ENCODE measurements at places on chromosomes 1 and 21.

DNA sequence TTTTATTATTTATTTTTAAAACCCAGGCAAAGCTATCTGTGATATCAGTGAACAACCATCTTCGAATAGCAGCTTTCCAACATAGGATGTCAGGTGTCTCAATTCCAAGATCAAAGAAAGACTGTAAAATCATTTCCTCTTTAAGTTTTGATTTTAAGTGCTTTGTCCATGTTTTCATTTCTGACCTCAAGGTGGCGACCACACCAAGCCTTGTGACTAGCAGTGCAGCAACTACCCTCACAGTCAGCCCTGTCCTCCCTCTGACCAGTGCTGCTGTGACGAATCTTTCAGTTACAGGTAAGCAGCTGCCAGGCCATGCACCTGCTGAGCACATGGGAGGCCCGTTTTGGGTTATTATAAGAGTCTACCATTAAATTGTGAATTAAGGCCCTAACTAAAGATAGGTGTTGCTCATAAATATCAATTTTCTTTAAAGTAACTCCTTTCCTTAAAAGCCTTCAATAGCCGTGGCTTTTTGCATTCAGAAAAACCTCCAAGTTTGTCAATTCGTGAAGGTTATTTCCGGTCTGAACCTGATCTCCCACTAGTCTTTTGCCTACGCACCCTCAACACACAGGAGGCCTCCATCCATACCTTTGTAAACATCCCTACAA, 117.0 kb downstream of the CD247 start:
- peak; percentile 54 for DNase-seq

DNA sequence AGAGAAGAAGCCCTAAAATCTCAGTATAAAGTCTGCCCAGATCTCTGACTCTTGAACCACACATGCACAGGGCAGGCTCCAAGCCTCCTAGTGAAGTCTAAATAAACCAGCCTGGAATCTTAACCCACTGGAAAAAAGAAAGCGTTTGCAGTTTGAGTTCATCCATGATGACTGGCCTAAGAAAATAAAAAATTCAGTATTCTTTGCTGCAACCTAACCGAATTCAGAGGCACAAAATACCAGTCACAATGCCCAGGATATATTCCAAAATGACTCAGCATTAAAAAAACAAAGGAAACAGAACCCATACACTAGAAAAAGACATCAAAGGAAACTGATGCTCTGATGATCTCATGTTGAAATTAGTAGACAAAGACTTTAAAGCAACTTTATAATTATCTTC, 269.2 kb downstream of the SDCCAG8 start:
- peak; percentile 31 for DNase-seq

DNA sequence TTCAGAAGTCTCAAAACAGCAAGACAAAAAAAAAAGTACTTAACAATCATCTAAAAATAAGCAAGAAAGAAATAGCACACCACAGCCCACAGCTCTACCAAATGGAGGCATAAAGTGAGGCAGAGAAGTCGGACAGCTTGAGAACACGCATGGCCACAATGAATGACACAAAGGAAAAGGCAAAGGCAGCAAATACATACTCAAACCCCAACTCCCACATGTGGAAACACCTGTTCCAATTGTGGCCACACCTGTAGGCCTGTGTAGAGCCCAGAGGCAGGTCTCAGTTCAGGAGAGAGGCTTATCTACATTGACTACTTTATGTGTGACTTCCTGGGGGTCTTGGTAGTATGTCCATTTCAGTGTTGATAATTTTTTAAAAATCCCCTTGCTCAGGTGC, 543.5 kb downstream of the LMO4 start:
- no peak for DNase-seq

- no peak for DNase-seq
Observed at GRCh38 chr1:209647156-209647555, 5.1 kb downstream of the LAMB3 start.

GRCh38 chr1:210910020-210910575, 223.8 kb downstream of the KCNH1 start:
- no peak for DNase-seq

- no peak for DNase-seq
Observed at GRCh38 chr1:16617114-16617631, 3.8 kb upstream of the NBPF1 start.

GRCh38 chr1:211035821-211036380, 98.0 kb downstream of the KCNH1 start:
- DNase-seq = no peak

GRCh38 chr1:30762152-30762929, 4.8 kb upstream of the LAPTM5 start:
- DNase-seq = no peak

DNA sequence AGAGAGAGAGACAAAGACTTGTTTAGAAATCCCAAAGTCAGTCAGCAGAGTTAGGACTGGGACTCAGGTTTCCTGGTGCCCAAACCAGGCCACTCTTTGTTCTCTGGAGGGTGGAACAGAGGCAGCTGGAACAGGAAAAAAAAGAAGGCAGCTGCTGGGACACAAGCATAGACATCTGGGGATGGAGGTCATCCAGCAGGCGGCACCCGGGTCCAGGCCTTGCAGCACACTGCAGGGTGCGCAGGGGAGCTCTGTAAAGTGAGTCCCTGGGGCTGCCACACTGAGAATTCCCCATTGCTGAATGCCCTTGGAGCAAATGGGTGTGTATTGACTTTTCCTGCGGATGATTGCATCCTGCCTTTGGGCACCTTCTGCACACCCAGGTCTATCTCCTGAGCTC, 222.9 kb upstream of the CSF3R start:
- DNase-seq = no peak

GRCh38 chr21:45898781-45899180, 82.8 kb upstream of the COL6A1 start:
- no peak for DNase-seq

- peak; percentile 0 for DNase-seq
Observed at GRCh38 chr21:31983120-31983519, 110.3 kb downstream of the HUNK start.
